Fibroblast of skin of left biceps (primary cell): ENCODE measurements at places on chromosomes 7 and 10.

- DNase-seq, result no peak
These were observed 75.3 kb downstream of the C10orf90 start for GRCh38 chr10:126595160-126595559.

GRCh38 chr10:78775891-78776290 is 292.9 kb upstream of the ZMIZ1 start:
- no peak for DNase-seq

DNA sequence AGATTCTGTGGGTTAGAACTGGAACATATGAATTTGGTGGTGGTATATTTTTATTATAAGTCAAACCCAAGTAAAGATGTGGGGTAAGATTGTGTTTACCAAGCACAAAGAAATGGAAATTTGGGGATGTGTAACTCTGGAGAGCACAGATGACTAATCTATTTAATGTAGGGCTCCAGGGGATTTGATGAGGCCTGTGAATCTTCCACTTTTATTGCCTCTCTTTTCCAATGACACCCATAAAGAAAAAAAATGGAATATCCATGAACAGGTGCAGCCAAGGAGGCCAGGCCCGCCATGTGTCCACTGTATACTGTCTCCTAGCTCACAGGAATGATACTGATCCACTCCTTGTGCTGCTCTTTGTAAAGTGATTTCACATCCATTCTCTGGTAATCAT is 2.8 kb downstream of the SRGN start:
- no peak for DNase-seq

GRCh38 chr10:58968389-58968755 is 208.1 kb upstream of the PHYHIPL start:
- DNase-seq, result no peak

- no peak for DNase-seq
These were observed 16.7 kb downstream of the LRMDA start for GRCh38 chr10:75448166-75448565.

DNA sequence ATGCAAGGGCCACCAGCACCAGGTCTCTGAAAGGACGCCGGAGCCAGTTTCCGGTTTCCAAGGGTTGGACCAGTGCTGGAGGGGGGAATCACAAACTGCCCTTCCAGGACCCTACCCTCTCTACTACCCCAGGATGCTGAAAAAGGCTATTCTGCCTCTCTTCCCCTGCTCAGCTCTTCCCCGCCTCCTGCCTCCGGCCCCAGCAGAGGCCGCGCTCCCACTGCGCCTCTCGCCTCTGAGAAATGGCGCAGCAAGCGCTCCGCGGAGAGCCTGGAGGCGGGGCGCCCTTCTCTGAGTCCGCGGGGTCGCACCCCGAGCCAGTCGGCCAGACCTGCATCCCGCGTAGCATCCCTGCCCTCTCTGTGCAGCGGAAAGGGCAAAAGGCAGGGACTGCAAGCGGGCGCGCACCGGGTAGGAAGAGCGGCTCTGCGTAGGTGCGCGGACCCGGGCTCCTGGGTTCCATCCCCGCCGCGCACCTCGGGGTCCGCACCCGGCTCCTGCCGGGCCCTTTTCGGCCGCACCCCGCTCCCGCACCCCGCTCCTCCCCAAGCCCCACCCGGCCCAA is 476 bp upstream of the RET start:
- DNase-seq, result no peak

GRCh38 chr7:13240349-13240748 is 552.9 kb downstream of the ARL4A start:
- no peak for DNase-seq

GRCh38 chr7:111190804-111191203 is 99.9 kb downstream of the LRRN3 start:
- DNase-seq, result no peak

DNA sequence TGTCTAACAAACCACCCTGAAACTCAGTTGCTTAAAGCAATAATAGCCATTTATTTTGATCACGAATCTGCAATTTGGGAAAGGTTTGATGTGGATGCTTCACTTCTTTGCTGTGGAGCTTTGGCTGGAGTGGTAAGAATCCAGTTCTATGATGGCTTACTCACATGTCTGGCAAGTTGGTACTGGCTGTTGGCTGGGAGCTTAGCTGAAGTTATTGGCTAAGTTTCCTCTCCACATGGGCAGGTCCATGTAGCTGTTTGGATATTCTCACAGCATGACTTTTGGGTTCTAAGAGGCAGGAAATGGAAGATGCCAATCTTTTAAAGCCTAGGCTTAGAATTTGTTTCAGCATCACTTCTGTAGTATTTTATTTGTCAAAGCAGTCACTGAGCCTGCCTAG is 277.6 kb upstream of the NRP1 start:
- DNase-seq, result no peak

- no peak for DNase-seq
These were observed 881.0 kb upstream of the LRRN3 start for GRCh38 chr7:110209884-110210283.

GRCh38 chr7:26105236-26105635 is 46.8 kb upstream of the NFE2L3 start:
- no peak for DNase-seq

GRCh38 chr7:140643416-140643815 is 2.8 kb upstream of the DENND2A start:
- DNase-seq, result no peak

GRCh38 chr10:35136263-35136815 is 9.7 kb downstream of the CREM start:
- no peak for DNase-seq

DNA sequence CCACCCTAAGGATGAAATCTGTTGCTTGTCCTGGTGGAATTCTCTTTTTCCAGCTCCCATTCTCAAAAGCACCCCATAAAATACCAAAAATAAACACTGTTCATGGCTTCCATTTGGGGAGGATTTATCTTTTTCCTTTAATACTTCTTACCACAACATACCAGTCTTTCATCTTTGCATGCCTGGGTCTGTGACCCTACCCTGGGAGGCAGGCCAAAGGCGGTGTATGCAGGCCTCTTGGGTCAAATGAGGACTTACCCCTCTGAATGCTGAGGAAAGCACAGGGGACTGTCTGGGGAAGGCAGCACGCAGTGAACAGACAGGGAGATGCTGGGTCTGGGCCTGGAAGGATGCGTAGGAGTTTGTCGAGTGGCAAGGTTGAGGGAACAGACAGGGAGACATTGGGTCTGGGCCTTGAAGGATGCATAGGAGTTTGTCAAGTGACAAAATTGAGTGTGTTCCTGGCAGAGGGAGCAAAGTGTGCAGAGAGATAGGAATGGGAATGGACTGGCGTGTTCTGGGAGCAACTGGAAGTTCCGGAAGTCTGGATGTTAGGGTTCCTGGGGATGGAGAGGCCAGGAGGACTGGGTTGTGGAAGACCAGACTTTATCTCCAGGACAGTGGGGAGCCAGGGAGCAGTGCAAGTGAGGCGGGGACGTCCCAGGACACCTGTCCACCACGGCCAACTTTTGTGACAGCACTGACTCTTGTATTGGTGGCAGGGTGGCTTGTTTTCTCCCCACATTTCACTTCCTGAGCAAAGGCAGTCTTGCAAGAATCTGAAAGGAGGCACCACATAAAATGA is 40.8 kb downstream of the MYL10 start:
- no peak for DNase-seq

DNA sequence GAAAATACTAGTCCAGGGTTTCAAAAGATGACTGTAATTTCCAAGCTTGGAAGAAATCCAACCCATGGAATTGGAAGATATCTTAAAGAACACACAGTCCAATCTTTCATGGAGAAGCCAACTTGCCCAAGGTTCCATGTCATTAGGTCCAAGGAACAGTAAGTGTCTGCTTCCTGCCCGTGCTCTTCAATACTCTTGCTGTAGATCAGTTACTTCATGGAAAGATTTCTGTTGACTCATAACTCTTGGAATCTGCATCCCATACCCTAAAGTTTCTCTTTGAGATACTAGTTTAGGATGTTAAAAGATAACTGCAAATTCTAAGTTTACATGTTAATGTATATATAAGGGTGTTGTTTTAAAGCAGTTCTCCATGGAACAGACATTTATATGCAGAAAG is 127.9 kb upstream of the SLC13A1 start:
- DNase-seq, result no peak

DNA sequence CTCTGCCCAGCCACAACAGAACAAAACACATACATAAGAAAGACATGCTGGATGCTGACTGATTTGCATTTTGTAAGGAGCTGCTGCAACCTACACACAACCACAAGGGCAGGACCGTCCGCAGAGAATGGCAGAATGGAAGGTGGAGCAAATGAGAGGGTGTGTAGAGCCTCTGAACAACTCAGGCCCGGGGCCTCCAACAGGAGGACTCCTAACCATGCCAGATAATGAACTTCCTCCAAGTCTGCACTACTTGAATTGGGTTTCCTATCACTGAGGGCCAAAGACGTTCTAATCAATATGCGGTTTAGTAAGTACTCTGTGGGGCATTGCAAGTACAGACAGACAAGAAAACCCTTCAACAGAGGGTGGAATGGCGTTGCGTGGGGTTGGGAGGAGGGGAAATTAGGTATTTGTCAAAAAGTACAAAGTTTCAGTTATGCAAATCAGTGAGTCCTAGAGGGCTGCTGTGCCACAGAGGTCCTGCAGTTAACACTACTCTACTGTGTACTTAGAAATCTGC is 14.6 kb downstream of the VOPP1 start:
- DNase-seq, result no peak
